Cardiac fibroblast (primary cell): ENCODE measurements at places on chromosomes 11 and 22.
A peak's percentile ranks its signal among the peaks of the same experiment; 100 is the strongest.

DNA sequence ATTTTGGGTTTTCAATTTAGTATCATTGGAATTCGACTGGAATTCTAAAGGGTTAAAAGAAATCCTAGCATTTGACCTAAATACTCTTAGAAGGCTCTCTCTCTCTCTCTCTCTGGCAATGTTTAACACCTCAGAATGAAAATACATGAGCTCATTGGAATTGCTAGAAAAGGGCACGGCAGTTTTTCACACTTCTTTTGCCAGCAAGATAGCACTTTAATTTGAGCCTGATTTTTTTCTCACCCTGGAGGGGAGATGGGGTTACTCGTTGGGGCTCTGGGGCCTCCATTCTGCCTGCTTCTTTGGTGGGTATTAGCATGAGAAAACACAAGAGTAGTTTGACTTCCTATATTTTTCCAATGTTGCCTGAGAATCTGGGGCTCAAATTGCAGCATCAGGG, 22.8 kb upstream of the CLMP start:
- no peak for DNase-seq

DNA sequence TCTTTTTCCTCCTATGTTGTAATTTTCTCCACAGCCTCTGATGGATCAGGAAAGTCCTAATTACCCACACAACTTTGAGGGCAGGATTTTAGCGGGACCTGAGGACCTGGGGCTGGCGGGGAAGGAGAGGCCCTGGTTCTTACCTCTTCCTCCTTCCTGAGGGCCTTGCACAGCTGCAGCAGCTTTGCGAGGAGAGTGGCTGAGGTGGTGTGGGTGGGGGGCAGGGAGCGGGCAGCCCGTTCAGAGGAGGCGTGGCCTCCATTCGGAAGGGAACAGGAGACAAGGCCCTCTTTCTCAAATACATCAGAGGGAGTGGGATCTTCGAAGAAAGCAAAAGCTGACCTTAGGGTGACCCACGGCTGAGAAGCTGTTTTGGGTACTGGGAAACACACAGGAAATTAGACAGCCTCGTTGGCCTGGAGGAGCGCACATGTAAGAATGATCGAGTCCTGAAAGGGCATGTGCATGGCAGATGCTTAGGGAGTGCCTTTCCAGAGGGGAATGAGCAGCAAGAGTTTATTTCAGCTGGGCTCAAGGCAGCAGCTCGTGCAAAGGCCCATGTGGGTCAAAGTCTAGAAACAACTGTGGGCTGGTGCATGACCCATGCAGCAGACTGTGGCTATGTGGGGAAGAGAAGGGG, 76.6 kb upstream of the NARS2 start:
- no peak for DNase-seq

DNA sequence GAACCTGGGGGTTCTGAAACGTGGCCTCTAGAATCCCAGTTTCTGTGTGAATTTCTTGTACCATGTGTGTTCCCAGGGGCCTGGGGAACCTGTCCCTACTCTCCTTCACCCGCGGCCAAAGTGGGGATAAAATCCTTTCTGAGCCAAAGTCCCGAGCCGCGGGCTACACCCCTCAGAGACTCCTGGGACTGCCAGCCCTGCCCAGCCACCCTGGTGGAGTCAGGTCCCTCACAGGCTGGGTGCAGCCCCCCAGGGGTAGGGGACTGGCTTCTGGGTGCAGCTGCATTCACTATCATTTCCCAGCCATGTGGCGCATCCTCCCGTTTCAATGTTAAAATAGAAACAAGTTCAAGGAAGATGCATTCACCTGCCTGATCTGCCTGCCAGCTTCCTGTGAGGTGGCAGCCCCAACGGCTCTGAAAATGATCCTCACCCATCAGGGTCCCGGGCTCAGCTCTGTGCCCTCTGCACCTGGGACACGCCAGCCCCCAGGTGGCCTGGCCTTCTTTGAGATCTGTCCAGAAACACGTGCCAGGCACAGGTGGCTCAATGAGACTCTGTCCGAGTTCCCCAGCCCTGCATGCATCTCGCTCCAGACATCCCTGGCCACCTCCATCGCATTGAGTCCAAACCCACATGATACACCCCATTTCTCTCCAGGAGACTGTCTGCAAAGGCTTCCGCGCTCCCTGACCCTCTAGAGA, 338.8 kb downstream of the CTTN start:
- DNase-seq = no peak

DNA sequence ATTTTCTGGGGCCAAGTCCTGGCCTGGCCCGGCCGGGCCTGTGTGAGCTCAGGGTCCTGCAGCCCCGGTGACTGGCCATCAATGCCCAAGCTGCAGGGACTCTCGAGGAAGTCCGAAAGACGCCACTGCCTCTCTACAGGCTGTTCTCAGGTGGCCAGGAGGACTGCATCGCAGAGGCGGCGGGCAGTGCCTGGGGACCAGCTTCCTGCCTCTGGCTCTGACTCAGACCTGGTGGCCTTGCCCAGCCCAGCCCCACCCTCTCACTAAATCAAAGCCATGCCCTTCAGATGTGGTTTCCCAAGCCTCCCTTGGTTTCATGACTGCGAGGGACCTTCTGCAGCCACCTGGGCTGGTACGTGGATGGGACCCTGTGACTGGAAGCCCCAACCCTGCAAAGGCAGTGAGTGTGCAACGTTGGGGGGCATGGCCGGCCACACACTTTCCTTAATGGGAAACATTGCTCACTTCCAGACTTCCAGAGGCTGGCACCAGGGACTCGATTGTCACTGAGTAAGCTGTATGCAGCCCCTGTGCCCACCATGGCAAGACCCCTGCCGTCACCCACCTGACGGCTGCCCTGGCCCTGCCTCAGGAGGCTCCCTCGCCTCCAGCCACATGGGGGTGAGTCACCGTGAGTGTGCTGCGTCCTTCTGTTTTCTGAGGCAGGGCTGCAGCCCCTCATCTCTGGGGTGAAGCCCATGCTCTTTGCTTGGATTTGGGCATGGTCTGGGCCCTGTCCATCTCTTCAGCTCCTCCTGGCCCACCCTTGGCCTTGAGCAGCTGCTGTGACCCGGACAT, 6.0 kb upstream of the FGF3 start:
- no peak for DNase-seq

DNA sequence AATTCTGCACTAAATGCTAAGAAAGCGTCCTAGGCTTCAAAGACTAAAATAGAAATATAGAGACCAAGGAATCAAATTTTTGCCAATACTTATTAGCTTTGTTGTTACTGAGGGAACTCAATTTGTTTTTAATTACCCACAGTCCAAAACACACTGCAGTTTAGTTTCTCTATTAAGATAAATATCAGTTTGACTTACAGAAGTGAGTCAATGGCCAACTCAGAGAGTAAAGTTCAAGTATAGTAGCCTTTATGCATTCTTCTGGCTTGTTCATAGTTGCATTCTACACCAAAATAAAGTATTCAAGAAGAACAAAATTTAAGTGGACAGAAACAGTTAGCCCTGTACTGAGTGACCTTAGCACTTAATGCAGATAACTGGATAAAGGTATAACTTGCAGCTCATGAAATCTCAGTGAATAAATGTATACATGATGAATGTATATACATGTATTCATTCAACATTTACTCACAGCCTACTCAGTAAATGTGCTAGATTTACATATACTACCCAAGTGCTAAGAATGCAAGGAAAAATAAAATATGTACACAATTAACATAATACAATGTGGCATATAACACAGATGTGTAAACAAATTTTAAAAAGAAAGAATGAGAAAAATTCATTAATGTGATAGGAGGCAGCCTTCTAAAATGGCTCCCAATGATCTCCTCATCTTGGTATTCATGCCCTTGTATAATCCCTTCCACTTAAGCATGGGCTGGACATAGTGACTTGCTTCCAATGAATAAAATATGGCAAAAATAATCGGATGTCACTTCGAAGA, 9.7 kb upstream of the RNF141 start:
- DNase-seq = peak; percentile 38

- no peak for DNase-seq
Measured at GRCh38 chr11:111363985-111364384, 15.1 kb downstream of the POU2AF1 start.

- no peak for DNase-seq
Measured at GRCh38 chr11:59205648-59206047, 7.1 kb downstream of the MPEG1 start.

- no peak for DNase-seq
Measured at GRCh38 chr22:43516386-43516785, 104.6 kb downstream of the MPPED1 start.

DNA sequence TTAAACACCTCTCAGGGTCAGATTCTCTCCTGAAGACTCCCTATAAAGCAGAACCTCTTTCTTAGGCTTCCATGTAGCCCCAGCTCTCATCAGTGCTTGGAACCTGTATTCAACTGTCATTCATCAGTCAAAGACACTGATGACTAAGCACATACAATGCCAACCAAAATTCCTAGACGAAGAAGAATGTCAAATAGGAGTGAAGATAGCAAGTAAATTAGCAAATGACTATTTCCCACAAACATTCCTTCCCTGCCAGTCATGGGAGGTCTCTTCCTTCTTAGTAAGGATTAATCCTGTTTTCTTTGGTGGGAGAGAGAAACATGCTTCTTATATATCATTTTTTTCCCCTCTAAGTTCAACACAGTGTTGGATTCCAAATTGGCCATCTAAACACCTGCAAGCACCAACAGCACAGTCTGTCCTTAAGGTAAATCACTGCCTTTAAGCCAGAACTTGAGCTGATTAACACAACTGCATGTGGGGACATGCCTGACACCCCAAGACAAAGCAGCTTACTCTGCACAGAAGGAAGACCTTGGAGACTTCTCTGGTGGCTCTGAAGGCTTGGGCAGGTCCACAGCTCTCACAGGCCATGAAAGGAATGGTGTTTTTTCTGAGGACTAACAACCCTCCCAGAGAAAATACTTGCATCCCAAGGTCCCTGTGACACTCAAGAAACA, 47.5 kb upstream of the ME3 start:
- peak; percentile 86 for DNase-seq

DNA sequence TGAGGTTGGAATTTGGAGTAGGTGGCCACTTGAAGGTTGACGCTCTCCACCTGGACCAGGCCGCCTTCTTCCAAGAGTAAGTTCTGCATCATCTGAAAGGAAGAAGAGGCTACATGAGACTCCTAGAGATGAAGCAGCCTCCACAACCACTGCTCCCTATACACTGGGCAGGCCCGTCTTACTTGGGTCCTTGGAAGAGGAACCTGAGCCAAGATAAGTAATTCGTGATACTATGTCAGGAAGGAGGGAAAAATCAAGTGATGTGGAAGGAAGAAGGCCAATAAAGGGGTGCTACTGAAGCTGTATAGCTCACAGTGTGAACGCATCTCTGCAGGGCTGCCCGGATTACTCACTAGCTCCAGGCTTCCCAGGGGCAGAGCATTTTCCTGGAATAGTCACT, 11.1 kb downstream of the UFD1 start:
- DNase-seq = no peak

- peak; percentile 28 for DNase-seq
Measured at GRCh38 chr22:39622881-39623367, 52.4 kb downstream of the CACNA1I start.

GRCh38 chr11:29364006-29364405, 652.8 kb downstream of the KCNA4 start:
- peak; percentile 31 for DNase-seq

GRCh38 chr22:43818981-43819380, 6.9 kb upstream of the EFCAB6 start:
- no peak for DNase-seq

DNA sequence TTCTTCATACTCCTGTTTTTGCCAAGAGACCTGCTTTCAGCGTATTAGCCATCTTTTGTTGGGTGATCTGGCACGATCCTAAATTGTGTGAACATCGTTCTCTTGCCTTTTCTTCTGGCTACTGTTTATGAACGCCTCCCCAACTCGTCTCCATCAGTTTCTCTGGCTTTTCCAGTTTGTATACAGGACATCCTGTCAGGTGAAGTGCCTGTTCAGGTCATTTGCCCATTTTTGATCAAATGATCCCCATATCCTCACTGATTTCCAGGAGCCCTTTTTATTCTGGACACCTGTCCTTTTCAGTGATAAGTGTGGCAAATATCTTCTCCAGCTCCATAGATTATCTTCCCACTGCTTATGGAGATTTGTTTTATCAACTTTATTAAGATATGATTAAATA, 22.5 kb upstream of the SYT8 start:
- no peak for DNase-seq

DNA sequence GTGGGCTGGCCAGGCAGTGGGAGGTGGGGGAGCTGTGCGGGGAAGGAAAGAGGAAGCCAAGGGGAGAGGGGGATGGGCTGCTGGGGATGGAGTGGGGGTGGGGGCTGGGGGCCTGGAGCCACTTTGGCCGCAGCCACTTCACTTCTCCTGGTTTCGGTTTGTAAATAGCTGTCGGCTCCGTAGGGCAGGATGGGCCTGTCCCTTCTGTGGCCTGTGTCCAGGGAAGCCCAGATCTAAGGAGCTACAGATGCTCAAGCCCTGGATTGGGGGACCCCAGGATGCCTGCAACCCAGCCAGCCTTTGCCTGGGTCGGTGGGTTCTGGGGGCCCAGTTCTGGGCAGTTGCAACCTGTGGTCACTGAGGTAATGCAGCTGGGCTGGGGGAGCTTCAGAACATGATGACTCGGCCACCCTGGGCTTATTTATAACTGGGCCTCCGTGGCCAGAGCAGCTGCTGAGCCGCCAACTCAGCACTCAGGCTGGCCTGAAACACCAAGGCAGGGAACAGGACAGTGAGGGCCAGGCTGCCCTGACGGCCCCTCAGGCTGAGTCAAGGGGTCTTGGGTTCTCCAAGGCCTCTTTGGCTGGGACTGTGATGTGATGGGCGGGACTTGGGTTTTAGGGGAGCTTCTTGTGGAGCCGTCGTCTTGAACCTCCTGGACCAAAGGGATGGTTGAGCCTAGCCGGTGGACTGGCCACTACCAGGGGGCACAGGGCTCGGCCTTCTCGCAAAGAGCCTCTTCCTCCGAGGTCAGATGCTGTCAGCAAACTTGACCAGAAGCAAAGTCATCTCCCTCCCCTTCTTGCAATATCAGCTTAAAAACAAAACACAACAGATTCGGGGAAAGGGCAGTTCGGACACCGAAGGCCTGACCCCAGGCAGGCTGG, 15.0 kb upstream of the SLC39A13 start:
- DNase-seq = peak; percentile 64

- no peak for DNase-seq
Measured at GRCh38 chr11:17739945-17740338, 5.4 kb downstream of the KCNC1 start.

- DNase-seq = no peak
Measured at GRCh38 chr11:116731821-116732220, 41.0 kb downstream of the BUD13 start.

- no peak for DNase-seq
Measured at GRCh38 chr11:24567380-24567779, 70.5 kb downstream of the LUZP2 start.

DNA sequence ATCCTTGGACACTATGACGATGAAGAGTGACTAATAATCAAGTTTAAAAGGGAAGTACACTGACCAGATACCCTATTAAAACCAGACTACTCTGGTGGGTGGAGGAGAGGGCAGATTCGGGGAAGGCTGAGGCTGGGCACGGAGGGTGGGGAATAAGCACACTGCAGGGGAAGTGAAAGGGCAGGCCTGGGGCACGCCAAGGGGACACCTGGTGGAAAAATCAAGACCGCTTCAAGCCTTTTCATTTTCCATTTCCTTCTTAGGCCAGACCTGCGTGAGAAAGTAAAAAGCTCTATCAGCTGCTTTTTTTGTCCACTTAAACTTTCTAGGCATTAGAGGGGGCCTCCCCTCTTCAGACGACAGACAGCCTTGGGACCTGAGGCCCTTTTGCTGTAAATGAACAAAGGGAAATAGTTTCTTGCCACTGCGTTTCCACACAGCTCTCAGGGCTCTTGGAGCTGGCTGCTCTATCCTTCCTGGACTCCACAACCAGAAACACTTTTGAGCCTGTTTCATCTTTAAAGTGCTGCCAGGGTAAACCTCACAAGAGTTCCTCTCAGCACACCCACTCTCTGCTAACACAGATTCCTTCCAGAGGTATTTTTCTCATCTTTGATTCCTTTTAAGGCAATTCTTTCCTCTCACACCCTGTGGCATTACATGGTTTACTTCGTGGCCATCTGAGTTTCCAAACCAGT, 25.0 kb upstream of the SERPIND1 start:
- DNase-seq = no peak
